D721Med (cell line): ENCODE measurements at places on chromosomes 12 and 14.

DNA sequence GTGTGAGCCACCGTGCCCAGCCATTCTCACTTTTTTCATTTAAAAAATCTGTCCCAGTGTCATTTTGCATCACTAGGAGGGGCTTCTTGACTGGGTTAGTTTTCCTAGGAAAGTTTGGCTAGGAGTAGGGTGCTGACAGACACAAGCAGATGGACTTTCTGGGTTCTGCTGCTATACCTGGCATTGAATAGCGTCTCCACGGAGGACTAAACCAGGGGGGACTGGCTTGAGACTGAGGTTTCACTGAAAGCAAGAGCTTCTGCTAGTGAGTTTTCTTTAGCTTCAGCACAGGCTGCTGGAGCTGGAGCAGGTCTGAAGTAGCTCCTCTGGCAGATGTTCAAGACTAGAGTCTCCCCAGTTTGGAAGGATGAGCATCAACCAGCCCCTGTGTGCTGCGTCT, 1.4 kb downstream of the SLC10A1 start:
- DNase-seq: no peak

- DNase-seq: no peak
These were observed 895.2 kb upstream of the USP15 start for GRCh38 chr12:61365001-61365400.

- no peak for DNase-seq
These were observed 43.6 kb upstream of the VSX2 start for GRCh38 chr14:74195623-74196022.

GRCh38 chr14:81437244-81437643, 37.1 kb upstream of the STON2 start:
- no peak for DNase-seq

DNA sequence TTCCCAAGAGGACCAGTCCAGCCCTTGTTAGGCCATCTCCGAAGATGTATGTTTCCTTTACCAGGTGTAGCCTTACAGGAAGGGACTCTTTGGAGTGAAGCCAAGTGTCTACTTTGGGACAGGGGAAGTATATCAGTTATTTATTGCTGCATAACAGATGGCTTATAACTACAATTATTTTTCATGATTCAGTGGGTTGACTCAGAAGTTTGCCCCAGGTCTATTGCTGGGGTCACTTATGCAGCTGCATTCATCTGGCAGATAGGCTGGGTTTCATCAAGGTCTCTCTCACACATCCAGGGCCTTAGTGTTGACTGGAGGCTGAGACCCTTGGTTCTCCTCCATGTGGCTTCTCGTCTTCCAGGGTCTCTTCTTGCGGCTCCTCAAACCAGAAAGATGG, 170.1 kb downstream of the NRXN3 start:
- DNase-seq: no peak

- no peak for DNase-seq
These were observed 6.5 kb downstream of the PHLDA1 start for GRCh38 chr12:76024942-76025600.

GRCh38 chr14:54920052-54920451, 17.4 kb upstream of the GCH1 start:
- DNase-seq: no peak

GRCh38 chr12:5827591-5827990, 117.5 kb downstream of the ANO2 start:
- DNase-seq: no peak
